Left lobe of liver (tissue), 2 donors: ENCODE measurements at places on chromosomes 6 and 20. TPM values are rescaled to one million over a fixed set of nuclear protein-coding genes. Genes with fewer than 3 reads are reported as not detected.

The TRIM40 gene
- total RNA-seq: not detected

The SLC17A3 gene
- 10.4 TPM for total RNA-seq

The KAT14 gene
- total RNA-seq: 8.3 TPM

The SERPINB1 gene
- 9.5 TPM for total RNA-seq

The PAQR8 gene
- total RNA-seq: 0.75 TPM
